ENCODE measurements at places on chromosomes 5 and 9.

- no peak overlapping the region for H3K27ac ChIP-seq
- no peak overlapping the region for H3K4me3 ChIP-seq
- peaks cover 3% of the 10 kb centered on the region for H3K4me1 ChIP-seq
- H3K27me3 ChIP-seq: no peaks in the 10 kb centered on the region
- H3K36me3 ChIP-seq: peaks cover 14% of the 10 kb centered on the region
- DNase-seq: no peak
These were observed 48.7 kb downstream of the RICTOR start for GRCh38 chr5:39025456-39025855.

- DNase-seq: peak; percentile 99
- H3K36me3 ChIP-seq: peaks cover 38% of the 10 kb centered on the region
- peak within 1 kb of the TSS; percentile 100 for H3K27ac ChIP-seq
- peaks cover 17% of the 10 kb centered on the region for H3K27me3 ChIP-seq
- H3K4me3 ChIP-seq: peak within 1 kb of the TSS; percentile 98
These were observed at the start of gene HSPA5 for GRCh38 chr9:125241000-125241862. HSPA5 (minus strand) TSS chr9:125241343; CDS start chr9:125241126, 217 bp downstream.

DNA sequence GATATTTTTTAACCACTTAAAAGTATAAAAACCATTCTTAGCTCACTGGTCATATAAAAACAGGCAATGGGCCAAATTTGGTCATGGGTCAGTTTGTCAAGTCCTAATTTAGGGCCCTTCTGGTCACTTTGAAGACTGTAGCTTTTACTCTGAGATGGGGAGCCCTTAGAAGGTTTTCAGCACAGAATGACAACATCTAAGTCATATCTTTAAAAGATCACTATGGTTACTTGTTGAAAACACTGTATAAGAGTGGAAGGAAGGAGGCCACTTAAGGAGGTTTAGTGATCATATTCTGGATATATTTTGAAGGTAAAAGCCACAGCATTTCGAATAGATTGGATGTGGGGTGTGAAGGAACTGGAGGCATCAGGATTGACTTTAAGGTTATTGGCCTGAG is 76.7 kb downstream of the STRBP start:
- H3K27me3 ChIP-seq: no peaks in the 10 kb centered on the region
- H3K4me3 ChIP-seq: no peak overlapping the region
- H3K36me3 ChIP-seq: peaks cover 2% of the 10 kb centered on the region
- H3K4me1 ChIP-seq: no peaks in the 10 kb centered on the region
- H3K27ac ChIP-seq: no peak overlapping the region

DNA sequence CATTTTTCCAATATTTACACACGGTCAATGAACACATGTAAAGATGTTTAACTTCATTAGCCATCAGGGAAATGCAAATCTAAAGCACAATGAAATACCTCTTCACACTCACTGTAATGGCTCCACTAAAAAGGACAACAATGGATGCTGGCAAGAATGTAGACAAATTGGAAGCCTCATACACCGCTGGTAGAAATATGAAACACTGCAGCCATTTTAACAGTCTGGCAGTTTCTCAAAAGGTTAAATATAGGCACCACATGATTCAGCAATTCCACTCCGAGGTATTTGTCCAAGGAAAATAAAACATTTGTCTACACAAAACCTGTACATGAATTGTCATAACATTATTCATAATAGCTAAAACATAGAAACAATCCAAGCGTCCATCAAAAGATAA is 20.0 kb downstream of the RNF145 start:
- H3K27me3 ChIP-seq: no peaks in the 10 kb centered on the region
- no peak for DNase-seq
- no peak overlapping the region for H3K27ac ChIP-seq
- H3K4me3 ChIP-seq: no peak overlapping the region
- peaks cover 7% of the 10 kb centered on the region for H3K36me3 ChIP-seq

DNA sequence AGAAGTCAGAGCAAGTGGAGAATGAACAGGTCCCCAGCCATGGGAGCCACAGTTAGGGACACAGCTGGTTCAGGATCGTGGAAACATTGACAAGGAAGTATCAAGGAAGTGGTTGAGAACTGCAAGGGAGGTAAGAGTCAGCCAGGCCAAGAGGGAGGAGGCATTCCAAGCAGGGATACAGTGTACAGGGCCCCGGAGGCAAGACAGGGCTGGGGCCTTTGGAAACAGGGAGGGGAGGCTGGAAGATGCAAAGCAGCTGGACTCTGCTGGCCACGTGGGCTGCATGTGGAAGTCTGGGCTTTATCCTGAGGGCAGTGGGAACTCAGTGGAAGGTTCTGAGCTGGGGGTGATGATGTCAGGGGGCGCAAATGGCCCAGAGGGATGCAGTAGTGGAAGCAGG is 14.2 kb downstream of the CCDC180 start:
- no peak for DNase-seq
- H3K27me3 ChIP-seq: peaks cover 5% of the 10 kb centered on the region
- peaks cover 29% of the 10 kb centered on the region for H3K36me3 ChIP-seq
- H3K4me1 ChIP-seq: peaks cover 23% of the 10 kb centered on the region

- peaks cover 6% of the 10 kb centered on the region for H3K27me3 ChIP-seq
- no peak for DNase-seq
- H3K36me3 ChIP-seq: no peaks in the 10 kb centered on the region
- no peak overlapping the region for H3K27ac ChIP-seq
- H3K4me1 ChIP-seq: no peaks in the 10 kb centered on the region
These were observed 110.9 kb upstream of the COL5A1 start for GRCh38 chr9:134530724-134531123.

DNA sequence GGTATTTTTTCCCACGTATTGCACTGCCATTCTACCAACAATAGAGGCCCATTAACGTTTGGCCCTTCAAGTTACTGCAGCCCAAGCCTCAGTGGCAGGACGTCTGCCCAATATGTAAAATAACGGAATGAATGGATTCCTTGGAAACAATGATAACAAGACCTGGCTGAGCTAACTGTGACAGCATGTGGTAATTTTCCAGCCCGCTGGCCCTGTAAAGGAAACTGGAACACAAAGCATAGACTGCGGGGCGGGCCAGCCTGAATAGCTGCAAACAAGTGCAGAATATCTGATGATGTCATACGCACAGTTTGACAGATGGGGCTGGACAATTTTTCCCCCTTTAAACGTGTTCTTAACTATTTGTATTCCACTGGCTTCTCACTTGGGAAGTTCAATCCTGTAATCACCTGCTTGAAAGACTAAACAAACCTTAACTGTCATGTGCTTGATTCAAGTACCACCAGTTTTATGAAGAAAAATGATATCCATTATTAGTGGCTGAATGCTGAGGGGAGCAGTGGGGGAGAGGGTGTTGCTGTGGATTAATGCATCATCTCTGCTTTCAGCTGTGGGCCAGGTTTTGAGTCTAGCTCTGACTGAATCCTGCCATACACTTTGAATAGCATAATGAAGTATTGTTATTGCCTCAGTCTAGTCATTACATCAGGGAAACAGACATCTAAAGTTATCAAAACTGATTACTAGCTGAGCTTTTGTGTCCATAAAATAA is 323.9 kb downstream of the TMEM161B start:
- no peak overlapping the region for H3K4me3 ChIP-seq
- H3K27me3 ChIP-seq: no peaks in the 10 kb centered on the region
- no peaks in the 10 kb centered on the region for H3K36me3 ChIP-seq
- H3K27ac ChIP-seq: peak overlapping the region; percentile 82
- peak; percentile 58 for DNase-seq

DNA sequence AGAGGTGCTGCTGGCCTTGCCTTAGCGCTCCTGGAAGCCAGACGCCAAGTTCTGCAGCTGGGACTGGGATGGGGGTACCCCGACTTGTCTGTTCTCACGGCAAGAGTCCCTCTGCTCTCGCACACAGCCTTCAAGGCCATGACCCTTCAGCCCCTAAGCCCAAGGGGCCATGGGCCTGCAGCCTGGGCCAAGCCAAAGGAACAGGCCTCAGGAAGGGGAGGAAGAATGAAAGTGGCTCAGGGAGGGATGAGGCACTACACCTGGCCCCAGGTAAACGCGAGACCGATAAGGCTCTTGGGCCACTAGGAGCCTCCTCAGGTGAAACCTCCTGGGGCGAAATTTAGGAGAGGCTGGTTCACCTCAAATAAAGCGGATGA is 3.9 kb downstream of the EBF1 start:
- peaks cover 41% of the 10 kb centered on the region for H3K4me1 ChIP-seq
- H3K27ac ChIP-seq: no peak overlapping the region
- no peak for DNase-seq
- H3K27me3 ChIP-seq: peaks cover 16% of the 10 kb centered on the region

DNA sequence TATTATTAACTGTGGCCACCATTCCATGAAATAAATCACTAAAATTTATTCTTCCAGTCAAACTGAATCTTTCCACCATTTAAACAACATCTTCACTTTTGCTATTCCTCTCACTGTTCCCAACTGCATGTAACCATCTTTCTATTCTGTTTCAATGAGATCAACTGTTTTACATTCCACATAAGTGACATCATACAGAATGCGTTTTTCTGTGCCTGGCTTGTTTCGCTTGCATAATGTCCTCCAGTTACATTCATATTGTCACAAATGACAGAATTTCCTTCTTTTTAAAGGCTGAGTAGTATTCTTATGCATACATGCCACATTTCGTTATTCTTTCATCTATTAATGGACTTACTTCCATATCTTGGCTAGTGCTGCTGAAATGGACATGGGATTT is 738.2 kb downstream of the SEMA5A start:
- no peak overlapping the region for H3K4me3 ChIP-seq
- no peaks in the 10 kb centered on the region for H3K27me3 ChIP-seq
- H3K27ac ChIP-seq: no peak overlapping the region
- peaks cover 5% of the 10 kb centered on the region for H3K36me3 ChIP-seq
- DNase-seq: no peak
- no peaks in the 10 kb centered on the region for H3K4me1 ChIP-seq

DNA sequence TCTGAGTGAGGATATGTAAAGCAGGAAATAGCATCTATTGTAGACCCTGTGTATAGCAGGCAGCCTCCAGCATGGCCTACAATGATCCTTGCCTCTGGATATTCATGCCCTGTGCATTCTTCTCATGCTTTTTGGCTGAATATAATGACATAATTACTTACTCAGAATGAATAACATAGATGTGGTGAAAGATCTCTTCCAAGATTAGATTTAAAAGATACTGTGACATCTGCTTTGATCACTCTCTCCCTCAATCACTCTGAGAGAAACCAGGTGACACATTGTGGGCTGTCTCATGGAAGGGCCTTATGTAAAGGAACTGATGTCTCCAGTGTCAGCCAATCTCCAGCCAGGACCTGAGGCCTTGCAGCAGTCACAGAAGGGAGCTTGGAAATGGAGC is 376.7 kb downstream of the DNAH5 start:
- no peak overlapping the region for H3K4me3 ChIP-seq
- DNase-seq: no peak
- H3K27me3 ChIP-seq: no peaks in the 10 kb centered on the region
- H3K4me1 ChIP-seq: no peaks in the 10 kb centered on the region
- no peaks in the 10 kb centered on the region for H3K36me3 ChIP-seq
- no peak overlapping the region for H3K27ac ChIP-seq

- no peak for DNase-seq
- no peaks in the 10 kb centered on the region for H3K36me3 ChIP-seq
- no peak overlapping the region for H3K4me3 ChIP-seq
- no peak overlapping the region for H3K27ac ChIP-seq
- H3K27me3 ChIP-seq: peaks cover 1% of the 10 kb centered on the region
These were observed 174.7 kb downstream of the PPP2R2B start for GRCh38 chr5:146703899-146704298.

DNA sequence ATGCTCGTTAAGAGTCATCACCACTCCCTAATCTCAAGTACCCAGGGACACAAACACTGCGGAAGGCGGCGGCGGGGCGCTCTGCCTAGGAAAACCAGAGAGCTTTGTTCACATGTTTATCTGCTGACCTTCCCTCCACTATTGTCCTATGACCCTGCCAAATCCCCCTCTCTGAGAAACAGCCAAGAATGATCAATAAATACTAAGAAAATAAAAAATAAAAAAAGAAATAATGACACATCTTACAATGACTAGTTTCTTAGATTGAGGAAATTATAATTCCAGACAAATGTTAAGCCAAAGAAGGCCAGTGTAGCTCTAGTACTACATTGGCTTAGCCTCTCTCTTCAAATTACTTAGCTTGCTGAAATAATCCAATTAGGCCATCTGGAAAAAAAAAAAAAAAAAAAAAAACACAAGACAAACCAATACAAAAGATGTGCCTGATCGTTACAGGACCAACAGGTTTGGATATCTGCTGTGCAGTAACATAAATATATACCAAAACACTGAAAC is 58.0 kb downstream of the ANXA2R start:
- no peak overlapping the region for H3K4me3 ChIP-seq
- H3K4me1 ChIP-seq: no peaks in the 10 kb centered on the region
- peaks cover 6% of the 10 kb centered on the region for H3K27me3 ChIP-seq
- H3K27ac ChIP-seq: no peak overlapping the region

- H3K4me1 ChIP-seq: peaks cover 12% of the 10 kb centered on the region
- H3K36me3 ChIP-seq: no peaks in the 10 kb centered on the region
- H3K27ac ChIP-seq: no peak overlapping the region
- no peak overlapping the region for H3K4me3 ChIP-seq
- H3K27me3 ChIP-seq: peaks cover 1% of the 10 kb centered on the region
These were observed 219.9 kb upstream of the BRINP1 start for GRCh38 chr9:119588874-119589744.

DNA sequence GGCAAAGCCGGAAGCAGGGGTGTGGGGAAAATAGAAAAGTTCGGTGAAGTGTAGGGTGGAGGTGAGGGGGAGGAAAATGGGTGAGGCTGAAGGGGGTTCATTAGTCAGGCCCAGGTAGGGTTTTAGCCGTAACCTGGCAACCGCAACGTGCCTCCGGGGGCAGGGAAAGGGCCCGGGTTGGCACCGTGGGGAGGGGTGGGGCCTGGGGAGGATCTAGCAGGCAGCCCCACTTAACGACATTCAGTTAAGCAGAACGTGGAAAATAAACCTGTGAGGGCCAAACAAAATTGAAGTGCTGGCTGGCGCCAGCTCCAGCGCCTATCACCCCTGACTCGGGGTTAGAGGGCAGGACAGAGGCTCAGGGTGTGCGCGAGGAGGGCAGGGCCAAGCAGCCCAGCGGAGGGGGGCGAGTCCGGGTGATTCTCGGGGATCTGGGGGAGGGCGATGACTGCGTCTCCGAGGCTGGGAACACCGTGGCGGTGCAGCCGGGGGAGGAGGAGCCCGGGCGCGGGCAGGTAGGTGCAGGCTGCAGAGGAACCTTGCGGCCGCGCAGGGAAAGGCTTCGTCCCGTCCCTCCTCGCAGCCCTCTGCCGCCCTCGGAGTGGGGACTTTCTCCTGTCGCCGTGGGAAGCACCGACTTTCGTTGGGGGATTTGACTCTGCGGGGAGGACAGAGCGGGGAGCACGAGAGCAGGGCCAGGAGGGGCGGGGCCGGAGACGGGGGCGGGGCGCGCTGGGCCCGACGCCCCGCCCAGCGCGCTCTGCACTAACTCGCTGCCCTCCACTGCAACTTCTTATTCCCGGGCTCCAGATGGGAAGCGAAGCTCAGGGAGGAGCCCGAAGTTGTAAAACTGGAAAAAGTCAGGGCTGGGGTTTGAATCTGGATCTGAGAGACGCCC is 5.1 kb downstream of the RGS14 start:
- peak; percentile 51 for DNase-seq
- no peak overlapping the region for H3K27ac ChIP-seq
- peaks cover 19% of the 10 kb centered on the region for H3K27me3 ChIP-seq
- H3K4me1 ChIP-seq: peaks cover 21% of the 10 kb centered on the region

- no peak for DNase-seq
- no peaks in the 10 kb centered on the region for H3K36me3 ChIP-seq
- H3K27me3 ChIP-seq: peaks cover 3% of the 10 kb centered on the region
- H3K4me1 ChIP-seq: peaks cover 16% of the 10 kb centered on the region
These were observed 179.6 kb upstream of the PITX1 start for GRCh38 chr5:135213466-135214239.

GRCh38 chr5:80060966-80061365 is 25.8 kb downstream of the THBS4 start:
- DNase-seq: no peak
- no peaks in the 10 kb centered on the region for H3K4me1 ChIP-seq
- peaks cover 2% of the 10 kb centered on the region for H3K27me3 ChIP-seq

- DNase-seq: no peak
- no peak overlapping the region for H3K4me3 ChIP-seq
- H3K27ac ChIP-seq: no peak overlapping the region
These were observed 54.8 kb upstream of the CPEB4 start for GRCh38 chr5:173833196-173833985.

All from endothelial cell (in vitro differentiated cells).